GM19239 (cell line): ENCODE measurements at places on chromosomes 12 and 14.
A peak's percentile ranks its signal among the peaks of the same experiment; 100 is the strongest.

DNA sequence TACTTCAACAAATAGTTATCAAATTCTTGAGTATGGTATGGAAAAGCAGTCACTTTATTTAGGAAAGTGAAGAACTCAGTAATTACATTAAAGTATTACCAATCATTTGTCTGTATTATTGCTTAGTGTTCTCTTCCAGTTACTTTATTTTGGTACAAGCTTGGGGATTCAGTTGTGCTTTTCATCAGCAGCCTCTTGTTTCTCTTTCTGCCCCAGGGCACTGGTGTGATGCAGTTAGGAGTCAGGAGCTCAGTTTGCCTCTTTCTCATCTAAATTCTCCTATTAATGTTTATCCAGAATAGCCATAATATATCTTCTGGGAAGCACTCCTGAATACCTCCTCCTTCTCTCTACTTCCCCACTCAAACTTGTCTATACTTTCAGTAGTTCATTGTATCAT lies 25.7 kb downstream of the PMCH start:
- no peak for DNase-seq

- DNase-seq, result no peak
Observed at GRCh38 chr12:14113031-14113430, 131.6 kb upstream of the GRIN2B start.

GRCh38 chr12:6987956-6988553 lies 17.3 kb downstream of the EMG1 start:
- DNase-seq, result no peak

- no peak for DNase-seq
Observed at GRCh38 chr12:102061096-102061559, 663 bp downstream of the WASHC3 start.

DNA sequence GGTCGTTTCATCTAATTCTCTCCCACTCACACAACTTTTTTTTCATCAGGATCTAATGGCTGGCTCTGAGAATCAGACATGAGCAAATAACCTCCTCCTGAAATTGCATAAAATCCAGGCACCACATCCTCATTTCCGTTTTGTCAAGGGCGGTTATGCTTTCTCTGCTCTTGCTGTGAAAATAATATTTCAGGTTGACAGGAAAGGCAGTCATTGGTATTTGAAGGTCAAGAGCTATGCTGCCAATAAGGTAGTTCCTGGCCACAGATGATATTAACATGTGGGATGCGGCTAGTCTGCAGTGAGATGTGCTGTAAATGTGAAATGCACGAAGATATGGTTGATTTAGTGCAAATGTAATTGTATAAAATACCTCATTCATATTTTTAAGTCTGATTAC lies 870.2 kb upstream of the TMEM132C start:
- no peak for DNase-seq

DNA sequence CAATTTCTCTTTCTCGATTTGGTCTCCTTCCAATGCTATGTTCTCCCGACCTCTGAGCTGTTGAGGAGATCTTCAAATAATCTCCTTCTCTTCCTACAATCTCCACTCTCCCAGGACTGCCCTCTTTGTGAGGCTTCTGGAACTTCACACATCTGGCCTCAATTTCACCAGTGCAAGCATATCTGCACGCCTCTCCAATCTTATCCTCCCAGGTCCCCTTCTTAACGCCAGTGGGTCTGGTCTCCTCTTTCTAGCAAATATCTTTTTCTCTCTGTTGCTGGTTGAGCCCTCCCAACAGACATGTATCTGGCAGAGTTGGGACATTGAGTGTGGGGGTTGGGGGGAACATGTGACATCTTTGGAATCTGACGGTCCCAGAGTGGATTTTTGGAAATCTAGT lies 17.9 kb downstream of the RTL1 start:
- DNase-seq, result no peak

GRCh38 chr12:116597886-116598285 lies 38.7 kb downstream of the MAP1LC3B2 start:
- no peak for DNase-seq

- DNase-seq, result peak; percentile 83
Observed at GRCh38 chr14:105473677-105474482, 741 bp upstream of the CRIP2 start.

DNA sequence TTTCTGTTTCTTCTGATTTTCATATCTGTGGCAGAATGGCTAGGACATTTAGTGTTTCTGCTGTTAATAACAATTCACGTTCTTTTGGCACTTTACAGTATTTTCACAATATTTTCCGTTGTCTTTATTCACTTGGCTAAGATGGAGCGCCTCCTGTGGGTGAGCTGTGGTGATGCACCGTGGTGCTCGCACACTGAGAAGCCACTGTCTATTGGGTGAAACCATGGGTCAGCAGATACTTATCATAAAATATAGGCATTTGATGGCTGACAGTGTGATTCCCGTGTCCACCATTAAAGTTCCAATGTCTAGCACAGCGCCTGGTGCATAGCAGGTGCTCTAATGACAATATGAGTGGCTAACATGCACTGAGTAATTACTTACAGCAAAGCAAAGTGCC lies 141.8 kb downstream of the VRK1 start:
- no peak for DNase-seq

DNA sequence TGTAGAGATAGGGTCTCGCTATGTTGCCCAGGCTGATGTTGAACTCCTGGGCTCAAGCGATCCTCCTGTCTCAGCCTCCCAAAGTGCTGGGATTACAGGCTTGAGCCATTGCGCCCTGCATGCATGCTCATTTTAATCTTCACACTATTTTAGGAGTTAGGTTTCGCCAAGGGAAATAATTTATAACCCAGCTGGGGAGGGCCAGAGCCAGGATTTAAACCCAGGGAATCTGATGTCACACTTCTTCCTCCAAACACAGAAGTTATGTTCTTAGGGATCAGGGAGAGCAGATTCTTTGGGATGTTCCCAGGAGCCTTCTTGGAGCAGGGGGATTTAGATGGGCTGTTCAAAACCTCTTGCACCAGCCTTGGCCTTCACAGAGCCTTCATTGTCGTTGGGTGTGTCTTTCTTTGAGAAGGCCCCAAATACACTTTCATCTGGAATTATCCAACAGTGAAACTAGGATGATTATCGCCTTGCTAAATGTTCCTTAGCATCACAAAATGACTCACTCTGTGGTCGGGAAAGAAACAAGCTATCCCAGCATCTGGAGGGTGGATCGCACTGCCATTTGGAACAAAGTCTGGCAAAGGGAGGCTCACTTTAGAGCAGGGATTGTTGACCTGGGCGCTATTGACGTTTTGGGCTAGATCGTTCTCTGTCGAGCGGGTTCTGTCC lies 8.2 kb upstream of the PPP1CC start:
- no peak for DNase-seq

DNA sequence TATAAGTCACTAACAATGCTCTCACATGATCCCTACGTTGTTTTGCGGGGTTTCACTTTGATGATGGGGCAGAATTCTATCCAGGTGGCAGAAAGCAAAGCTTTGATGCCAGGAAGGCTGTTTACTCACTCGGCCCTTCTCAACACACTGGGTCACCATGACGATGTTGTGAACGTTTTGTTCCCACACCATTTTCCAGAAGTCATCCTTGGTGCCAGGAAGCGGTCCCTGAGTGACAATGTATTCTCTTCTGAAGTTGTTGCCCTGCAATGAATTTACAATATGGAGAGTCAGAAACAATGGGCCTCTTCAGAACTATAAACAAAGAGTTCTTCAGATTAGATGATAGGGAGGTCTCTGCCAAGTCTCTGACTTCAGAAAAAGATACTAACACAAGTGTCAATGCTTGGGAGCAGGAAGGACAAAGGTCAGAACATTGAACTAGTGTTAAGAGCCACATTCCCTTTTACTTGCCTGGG lies 101.3 kb downstream of the PTPRB start:
- DNase-seq, result no peak

DNA sequence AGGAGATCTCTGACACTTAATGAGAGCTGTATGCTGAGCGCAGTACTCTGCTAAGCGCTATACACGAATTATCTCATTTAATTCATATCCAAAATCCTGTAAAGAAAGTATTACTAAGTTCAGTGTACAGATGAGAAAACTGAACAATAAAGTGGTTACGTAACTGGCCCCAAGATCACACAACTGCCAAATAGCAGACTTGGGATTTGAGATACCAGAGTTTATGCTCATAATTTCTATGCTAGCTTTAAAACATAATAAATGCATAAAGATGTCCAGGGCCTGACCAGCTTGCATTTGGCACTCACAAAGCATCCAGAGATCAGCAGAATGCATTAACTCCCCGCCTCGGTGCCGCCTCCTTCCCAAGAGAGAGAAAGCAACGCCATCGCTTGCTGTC lies 83.2 kb upstream of the PWP1 start:
- DNase-seq, result no peak
